ENCODE measurements at places on chromosomes 16 and 17.

- DNase-seq: no peak
Measured at GRCh38 chr17:46195217-46195855, 2.1 kb upstream of the KANSL1 start.

GRCh38 chr16:79849119-79849518 is 248.6 kb upstream of the MAF start:
- no peak for DNase-seq

- no peak for DNase-seq
Measured at GRCh38 chr16:11025120-11025531, 80.8 kb downstream of the CLEC16A start.

- no peak for DNase-seq
Measured at GRCh38 chr17:52145476-52145875, 13.0 kb downstream of the CA10 start.

GRCh38 chr16:81527477-81528178 is 83.0 kb downstream of the CMIP start:
- DNase-seq: no peak

GRCh38 chr16:5412731-5413130 is 315.1 kb upstream of the EEF2KMT start:
- no peak for DNase-seq

DNA sequence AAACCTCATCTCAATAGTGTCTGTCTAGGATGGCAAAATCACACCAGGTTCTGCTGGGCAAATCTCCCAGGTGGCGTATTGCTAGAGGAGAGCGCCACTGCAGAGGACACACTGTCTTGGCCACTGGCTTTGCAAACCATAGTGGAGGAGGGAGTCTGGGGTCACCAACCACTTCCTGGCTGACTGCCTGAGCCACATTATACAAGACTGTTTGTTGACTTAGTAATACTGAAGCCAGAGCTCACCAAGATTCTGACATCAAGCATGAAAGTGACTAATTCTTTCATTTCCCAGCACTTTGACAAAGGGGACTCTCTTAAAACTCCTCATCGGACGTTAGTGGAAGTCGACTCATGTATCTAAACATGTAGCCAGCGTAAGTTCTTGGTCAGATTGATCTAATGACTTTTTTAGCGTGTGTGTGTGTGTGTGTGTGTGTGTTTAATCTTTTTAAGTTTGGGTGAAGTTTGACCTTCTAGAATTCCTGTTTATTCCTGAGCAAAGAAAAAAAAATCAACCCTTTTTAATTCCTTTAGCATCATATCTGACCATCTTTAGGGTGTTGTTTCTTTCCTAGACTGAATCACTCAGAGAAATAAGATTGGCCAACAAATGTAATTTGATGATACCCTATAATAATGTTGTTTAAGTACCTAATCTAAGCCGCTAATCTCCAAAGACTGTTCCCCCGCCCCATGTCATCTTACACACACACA is 13.7 kb downstream of the PITPNC1 start:
- DNase-seq: no peak

DNA sequence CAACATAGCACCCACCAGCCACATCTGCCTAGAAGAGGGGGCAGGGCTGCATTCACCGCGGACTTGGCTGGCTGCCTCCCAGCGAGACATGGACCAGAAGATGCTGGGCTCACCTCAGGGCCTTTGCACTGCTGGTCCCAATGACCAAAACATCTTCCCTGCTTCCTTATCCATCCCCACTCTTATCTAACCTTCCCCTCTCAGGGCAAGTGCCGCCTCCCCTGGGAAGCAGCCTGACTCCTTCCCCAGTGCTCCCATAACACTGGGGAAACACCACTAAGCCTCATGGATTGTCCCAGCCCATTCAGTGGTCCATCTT is 5.7 kb downstream of the TMC6 start:
- no peak for DNase-seq

DNA sequence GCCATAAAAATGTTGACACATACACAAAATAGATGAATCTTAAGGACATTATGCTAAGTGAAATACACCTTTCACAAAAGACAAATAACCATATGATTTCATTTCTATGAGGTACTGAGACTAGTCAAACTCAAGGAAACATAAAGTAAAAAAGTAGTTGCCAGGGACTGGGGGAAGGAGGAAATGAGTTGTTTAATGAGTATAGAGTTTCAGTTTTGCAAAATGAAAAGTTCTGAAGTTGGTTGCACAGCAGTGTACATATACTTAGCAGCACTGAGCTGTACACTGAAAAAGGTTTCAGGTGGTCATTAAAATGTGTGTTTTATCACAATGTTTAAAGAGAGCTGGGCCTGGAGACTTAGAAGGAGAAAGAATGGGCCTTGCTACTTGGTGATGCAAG is 4.7 kb upstream of the SLC13A2 start:
- DNase-seq: no peak

GRCh38 chr16:10609402-10609774 is 29.0 kb upstream of the EMP2 start:
- no peak for DNase-seq

- DNase-seq: no peak
Measured at GRCh38 chr16:56518425-56518824, 1.4 kb downstream of the BBS2 start.

- peak; percentile 66 for DNase-seq
Measured at GRCh38 chr16:20385844-20386832, 18.4 kb downstream of the PDILT start.

- DNase-seq: no peak
Measured at GRCh38 chr16:58048494-58049231, 23.1 kb downstream of the MMP15 start.

GRCh38 chr17:64226132-64226531 is 36.9 kb downstream of the TEX2 start:
- no peak for DNase-seq

GRCh38 chr16:84606081-84606875 is 11.6 kb downstream of the COTL1 start:
- DNase-seq: no peak

DNA sequence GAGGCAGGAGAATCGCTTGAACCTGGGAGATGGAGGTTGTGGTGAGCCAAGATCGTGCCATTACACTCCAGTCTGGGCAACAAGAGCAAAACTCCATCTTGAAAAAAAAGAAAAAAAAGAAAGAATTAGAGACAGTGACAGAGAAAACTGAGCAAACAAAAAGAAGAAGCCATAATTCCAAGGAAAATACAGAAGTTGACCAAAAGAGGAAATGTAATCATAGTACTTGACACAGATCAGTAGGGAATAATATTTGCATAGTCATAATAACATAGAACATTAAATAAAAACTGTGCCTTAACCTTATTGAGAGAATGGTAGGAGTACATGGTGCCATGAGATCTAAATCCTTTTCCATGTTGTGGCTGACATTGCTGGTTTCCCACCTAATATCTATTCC is 14.7 kb upstream of the USP31 start:
- DNase-seq: no peak
